Esophagus squamous epithelium (tissue), 5 donors: ENCODE measurements at places on chromosomes 6 and 20.

DNA sequence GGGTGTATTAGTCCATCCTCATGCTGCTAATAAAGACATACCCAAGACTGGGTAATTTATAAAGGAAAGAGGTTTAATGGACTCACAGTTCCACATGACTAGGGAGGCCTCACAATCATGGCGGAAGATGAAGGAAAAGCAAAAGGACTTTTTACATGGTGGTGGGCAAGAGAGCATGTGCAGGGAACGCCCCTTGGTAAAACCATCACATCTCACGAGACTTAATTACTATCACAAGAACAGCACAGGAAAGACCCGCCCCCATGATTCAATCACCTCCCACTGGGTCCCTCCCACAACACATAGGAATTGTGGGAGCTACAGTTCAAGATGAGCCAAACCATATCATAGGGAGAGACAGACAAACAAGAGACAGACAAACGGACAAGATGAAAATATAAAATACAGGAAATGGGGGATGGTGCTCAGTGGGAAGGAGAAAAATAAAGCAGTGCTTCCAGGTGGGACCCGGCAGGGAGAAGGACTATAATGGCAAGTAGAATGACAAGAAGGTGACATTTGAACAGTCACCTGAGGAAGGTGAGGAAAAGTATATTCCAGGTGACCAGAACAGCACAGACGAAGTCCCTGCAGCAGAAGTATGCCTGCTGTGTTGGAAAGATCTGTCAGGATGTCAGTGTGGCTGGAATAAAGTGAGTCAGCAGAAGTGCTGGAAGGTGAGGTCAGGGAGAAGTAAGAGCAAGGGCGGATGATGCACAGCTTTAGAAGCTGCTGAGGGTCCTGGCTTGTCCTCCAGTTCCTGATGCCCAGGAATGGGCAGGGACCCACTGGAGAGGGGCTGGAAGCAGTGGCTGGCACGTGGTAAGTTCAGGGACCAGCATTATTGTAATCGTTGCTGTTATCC is 61.1 kb downstream of the SLC2A10 start:
- no peak for DNase-seq

DNA sequence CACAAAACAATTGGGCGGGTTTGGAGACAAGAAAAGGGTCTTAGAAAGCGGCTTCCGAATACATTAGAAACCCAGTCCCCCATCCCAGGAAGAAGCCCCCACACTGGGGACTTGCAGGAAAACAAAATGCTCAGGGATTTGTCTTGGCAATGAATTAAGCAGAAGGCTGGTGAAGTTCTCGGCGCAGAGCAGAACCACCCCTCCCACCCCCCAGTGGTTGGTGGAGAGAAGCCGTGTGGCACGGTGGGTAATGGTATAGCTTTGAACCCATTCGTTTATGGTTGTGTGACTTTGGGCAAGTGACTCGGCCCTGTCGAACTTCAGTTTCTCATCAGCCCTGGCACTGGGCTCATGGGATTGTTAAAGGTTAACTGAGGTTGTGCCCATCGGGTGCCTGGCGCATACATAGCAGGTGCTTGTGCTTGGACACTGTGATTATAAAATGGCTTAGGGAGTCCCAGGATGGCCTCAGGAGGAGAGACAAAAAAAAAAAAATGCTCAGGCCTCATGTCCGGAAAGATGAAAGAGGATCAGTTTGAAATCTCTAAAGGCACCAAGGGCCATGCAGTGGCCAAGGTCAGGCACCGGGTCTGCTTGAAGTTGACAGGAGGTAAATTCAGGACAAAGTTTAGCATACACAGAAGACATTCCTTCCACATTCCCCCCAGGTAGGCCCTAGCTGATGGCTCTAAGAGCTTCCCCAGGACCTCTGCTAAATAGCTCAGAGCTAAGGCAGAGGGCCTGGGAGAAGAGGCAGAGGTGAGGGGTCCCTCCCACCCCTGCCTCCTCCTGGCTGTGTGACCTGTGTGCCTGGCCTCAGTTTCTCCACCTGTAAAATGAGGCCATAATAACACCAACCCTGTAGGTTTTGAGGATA is 120.1 kb upstream of the PTPN1 start:
- DNase-seq, result no peak

DNA sequence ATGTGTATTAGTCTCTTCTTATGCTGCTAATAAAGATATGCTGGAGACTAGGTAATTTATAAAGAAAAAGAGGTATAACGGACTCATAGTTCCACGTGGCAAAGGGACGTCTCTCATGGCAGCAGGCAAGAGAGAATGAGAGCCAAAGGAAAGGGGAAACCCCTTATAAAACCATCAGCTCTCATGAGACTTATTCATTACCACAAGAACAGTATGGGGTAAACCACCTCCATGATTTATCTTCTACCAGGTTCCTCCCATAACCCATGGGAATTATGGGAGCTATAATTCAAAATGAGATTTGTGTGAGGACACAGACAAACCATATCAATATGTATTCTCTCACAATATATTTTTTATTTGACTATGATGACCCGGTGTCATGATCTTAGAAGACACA is 109.1 kb downstream of the UTRN start:
- DNase-seq, result no peak

GRCh38 chr6:83707829-83708545 is 914 bp downstream of the SNAP91 start:
- no peak for DNase-seq

DNA sequence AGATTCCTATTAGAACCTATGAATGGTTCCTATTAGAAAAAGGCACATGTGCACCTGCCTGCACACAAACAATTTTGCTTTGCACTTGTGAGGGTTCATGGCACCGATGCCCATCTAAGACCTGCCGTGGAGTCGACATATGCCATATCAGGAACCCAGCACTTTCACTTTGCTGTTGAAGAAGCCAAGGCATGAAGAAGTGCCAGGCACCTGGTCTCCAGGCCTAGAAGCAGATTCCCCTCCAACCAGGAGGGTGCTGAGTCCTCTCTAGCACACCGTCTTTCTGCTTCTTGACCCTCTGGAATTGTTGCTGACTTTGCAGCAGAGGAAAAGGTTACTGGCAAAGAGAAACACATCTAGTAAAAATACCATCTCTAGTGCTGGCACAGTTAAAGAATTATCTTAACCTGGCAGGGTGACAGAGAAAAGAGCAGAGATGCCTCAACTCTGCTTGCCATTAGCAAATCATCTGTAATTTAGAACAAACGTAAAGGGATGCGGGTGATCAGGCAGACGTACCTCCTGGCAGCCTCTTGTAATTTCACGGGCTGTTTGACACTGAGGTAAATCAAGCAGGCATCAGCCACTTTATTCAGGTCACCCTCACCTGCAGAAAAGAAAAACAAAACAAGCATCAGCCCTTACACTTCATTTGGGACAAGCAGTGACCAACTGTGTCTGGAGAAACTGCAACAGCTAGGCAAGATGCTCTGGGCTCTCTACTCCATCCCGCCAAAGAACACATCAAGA is 37.2 kb downstream of the TTI1 start:
- DNase-seq, result no peak

GRCh38 chr20:7080472-7080871 is 313.0 kb downstream of the BMP2 start:
- DNase-seq, result no peak

GRCh38 chr6:37257320-37257633 is 295 bp upstream of the TBC1D22B start:
- no peak for DNase-seq

- no peak for DNase-seq
These were observed 8.3 kb upstream of the PDE10A start for GRCh38 chr6:165671222-165671768.

- no peak for DNase-seq
These were observed 6.6 kb upstream of the RAB44 start for GRCh38 chr6:36691011-36691410.

- DNase-seq, result no peak
These were observed 399.9 kb downstream of the DOK5 start for GRCh38 chr20:54875307-54875706.

GRCh38 chr6:123967905-123968304 is 164.2 kb downstream of the NKAIN2 start:
- no peak for DNase-seq

DNA sequence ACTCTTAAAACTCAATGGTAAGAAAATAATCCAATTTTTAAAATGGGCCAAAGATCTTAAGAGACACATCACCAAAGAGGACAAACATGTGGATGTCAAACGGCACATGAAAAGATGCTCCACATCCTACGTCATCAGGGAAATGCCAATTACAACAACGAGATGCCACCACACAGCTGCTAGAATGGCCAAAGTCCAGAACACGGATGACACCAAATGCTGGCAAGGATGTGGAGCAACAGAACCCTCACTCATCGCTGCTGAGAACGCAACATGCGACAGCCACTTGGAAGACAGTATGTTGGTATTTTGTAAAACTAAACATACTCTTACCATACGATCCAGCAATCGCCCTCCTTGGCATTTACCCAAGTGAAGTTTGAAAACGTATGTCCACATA is 132.8 kb upstream of the CDH4 start:
- DNase-seq, result no peak

GRCh38 chr6:33235221-33235634 is 26.9 kb downstream of the RING1 start:
- DNase-seq, result no peak

DNA sequence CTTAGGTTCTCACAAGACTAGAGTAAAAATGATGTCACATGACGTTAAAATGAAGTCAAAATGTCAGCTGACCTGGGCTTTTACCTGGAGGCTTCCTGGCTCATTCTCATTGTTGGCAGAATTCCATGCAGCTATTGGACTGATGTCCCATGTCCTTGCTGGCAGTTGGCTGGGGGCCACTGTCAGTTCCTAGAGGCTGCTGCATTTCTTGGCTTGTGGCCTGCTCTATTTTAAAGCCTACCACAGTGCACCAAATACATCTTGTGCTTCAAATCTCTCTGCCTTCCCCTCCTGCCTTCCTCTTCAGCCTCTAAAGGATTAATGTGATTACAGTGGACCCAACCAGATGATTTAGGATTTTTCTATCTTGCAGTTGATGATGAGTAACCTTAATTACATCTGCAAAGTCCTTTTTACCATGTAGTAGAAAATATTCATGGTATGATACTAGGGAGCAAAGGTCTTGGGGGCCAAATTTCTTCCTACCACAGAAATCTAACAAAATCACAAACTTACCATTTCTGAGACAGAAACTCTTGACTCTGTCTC is 81.9 kb downstream of the FIG4 start:
- no peak for DNase-seq

DNA sequence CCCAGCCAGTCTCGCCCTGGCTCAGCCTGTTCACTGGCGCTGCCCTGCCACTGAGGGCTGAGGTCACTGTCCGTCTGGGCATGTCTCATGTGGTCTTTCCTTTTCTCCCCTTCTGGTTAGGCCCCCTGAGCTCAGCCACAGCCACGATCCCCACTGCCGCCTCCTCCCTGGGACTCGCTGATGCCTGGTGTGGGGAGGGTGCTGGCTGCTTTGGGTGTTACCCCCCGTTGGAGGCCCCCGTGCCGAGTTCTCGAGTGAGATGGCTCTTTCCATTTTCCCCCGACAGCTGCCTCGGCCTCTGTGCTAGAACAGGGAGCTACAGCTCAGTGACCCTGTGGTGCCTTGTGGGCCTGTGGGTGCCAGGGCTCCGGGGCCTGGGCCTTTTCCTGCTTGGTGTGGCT is 14.9 kb upstream of the TCFL5 start:
- no peak for DNase-seq

DNA sequence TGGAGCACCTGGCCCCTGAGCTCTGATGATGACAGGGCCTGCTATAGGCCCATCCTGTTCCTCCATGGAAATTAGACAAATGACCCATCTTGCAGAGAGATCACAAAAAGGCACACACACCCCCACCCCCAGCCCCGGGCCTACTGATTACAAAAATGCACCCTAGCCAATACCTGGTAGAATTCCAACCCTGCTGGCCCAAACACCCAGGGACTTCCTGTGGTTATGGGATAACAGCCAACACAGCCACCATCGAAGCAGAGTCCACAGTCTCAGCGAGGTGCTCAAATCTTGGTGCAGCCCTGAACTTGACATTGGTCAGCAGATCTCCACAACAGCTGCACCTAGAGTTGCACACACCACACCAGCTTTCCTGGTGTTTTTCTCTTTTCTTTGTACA is 17.0 kb downstream of the NCR2 start:
- no peak for DNase-seq

DNA sequence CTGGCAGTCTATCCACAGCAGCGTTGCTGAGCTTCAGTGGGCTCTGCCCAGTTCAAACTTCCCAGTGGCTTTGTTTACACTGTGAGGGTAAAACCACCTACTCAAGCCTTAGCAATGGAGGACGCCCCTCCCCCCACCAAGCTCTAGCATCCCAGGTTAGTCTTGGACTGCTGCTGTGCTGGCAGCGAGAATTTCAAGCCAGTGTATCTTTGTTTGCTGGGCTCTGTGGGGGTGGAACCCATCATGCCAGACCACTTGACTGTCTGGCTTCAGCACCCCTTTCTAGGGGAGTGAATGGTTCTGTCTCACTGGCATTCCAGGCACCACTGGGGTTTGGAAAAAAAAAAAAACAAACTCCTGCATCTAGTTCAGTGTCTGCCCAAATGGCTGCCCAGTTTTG is 249.7 kb upstream of the SYNCRIP start:
- DNase-seq, result no peak

DNA sequence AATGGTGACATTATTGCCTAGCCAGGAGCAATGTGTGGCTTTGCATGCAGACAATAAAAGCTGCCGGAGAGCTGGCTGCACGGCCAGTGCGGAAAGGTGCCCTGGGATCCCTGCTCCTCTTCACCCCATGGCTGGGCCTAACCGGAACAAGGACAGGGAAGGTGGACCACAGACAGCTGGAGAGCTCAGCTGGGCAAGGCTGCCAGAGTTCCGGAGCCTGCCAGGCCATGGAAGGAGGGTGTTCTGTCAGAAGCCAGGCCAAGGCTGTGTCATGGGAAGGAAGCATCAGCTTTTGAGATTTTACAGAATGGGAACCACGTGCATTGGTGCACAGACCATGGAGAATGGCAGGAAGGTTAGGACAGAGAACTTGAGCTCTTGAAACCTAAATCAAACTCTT is 25.0 kb downstream of the MAP1LC3A start:
- DNase-seq, result no peak

- DNase-seq, result no peak
These were observed 95.2 kb upstream of the BTN3A2 start for GRCh38 chr6:26269531-26270485.

DNA sequence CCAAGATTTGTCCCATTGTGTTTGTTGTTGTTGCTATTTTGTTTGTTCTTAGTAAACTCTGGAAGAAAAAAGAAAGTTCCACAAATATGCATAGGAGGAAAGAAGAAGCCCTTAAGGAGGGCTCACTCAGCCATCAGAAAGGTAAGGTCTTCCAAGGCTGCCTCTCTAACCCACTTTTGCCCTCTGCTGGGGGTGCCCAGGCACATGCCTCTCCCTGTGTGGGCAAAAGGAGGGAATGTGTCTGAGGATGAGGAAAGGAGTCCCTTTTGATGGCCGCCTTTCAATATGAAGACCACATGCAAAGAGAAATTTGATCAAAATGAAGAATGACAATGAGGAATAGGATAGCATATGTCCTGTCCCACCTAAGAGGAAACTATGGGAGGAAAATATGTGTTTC is 248.2 kb upstream of the POU3F2 start:
- DNase-seq, result no peak
